ENCODE measurements at places on chromosomes 5 and 9. TPM values are rescaled to one million over a fixed set of nuclear protein-coding genes. Genes with fewer than 3 reads are reported as not detected.
A peak's percentile ranks its signal among the peaks of the same experiment; 100 is the strongest.

FBN2 gene
- 62.5 TPM for total RNA-seq

PRLR gene
- total RNA-seq: 6.7 TPM

CD14 gene
- total RNA-seq: 0.17 TPM

CDK5RAP2 gene
- 69.2 TPM for total RNA-seq

SLC22A4 gene
- total RNA-seq: 1.3 TPM

CCDC152 gene
- total RNA-seq: not detected

DNA sequence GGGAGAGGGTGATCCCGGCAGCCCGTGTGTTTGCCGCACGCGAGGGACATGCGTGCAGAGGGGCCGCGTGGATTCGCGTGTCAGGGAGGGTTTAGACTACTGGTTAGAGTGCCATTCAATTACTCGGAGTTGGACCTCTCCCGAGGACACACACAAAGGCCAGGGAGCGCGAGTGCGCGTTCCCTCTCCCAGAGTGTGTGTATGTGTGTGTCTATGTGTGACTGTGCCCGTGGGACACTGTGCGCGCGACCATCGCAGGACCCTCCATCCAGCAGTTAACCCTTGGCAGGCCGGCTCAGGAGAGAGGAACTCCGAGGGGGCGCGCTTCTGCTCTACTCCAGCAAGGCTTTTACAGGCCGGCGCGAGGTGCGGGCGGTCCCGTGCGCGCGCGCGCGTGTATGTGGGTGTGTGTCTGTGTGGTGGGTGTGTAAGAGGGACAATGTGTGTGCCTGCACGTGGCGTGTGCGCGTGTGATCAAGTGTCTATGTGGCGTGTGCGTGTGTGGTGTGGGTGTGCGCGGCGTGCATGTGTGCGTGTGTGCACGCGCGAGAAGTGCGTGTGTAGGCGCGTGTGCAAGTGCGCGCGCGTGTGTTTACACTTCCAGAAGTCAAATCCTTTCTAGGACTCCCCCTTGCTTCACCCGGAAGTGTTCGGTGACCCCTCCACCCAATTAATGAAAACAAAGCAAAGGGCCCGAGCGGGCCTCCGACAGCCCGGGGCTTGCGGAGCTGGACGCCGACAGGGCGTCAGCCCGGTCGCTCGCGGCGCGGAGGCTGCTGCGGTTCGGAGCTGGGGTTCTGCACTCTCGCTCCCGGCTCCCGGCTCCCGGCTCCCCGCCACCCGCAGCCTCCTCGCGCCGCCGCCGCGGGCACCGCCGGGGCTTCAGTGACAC, 75.3 kb upstream of the TBCA start:
- H3K27ac ChIP-seq: peak overlapping the region; percentile 77
- peaks cover 90% of the 10 kb centered on the region for H3K27me3 ChIP-seq
- peak overlapping the region; percentile 85 for H3K4me3 ChIP-seq
- DNase-seq: no peak

- peaks cover under 1% of the 10 kb centered on the region for H3K36me3 ChIP-seq
- H3K27ac ChIP-seq: peak overlapping the region; percentile 92
- H3K4me3 ChIP-seq: peak overlapping the region; percentile 98
- H3K27me3 ChIP-seq: no peaks in the 10 kb centered on the region
- peaks cover 47% of the 10 kb centered on the region for H3K4me1 ChIP-seq
Observed at GRCh38 chr9:131394464-131395156, 724 bp downstream of the PRRC2B start.

DNA sequence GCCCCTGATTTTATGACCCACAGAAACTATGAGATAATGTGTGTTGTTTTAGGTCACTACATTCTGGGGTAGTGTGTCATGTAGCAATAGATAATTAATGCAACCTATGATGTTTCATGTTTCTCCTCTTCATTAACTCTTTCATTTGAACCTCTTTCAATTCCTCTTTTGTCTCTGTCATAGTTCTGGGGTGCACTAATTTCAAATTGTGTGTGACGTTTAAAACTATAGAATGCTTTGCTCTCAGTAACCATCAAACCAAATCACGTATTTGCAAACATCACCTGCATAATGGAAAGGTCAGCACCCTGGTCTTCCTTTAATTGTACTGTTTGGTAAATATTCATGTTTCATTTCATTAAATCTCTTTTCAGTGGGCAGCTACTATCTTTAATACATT, 621.6 kb downstream of the TLR4 start:
- DNase-seq: no peak
- H3K36me3 ChIP-seq: no peaks in the 10 kb centered on the region
- H3K4me3 ChIP-seq: no peak overlapping the region
- no peaks in the 10 kb centered on the region for H3K27me3 ChIP-seq

DNA sequence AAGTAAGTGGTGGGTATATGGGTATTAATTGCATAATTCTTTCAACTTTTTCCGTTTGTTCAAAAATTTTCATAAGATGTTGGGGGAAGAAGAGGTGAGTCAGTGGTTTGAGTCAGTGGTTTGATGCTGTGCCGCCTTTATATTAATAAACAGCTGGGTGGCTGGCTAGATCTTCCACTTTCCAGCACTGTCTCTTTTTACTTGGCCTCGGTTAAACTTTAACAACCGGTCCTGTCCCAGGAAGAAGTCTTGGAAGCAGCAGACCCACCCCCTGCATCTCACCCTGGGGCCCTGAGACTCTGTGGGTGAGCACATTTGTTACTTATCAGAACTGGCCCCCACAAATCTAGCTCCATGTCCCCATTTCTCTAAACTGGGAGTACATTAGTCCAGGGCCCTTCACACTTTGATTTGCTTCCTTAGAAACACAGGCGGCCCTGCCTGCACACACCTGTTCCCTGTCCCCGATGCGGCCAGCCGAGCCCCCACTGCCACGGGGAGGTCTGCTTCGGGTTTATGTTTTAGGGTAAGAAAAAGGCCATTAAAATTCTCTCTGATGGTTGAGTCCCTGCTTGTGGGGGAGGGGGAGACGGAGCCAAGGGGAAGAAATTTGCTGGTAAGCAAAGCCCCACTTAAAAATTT, 90.7 kb downstream of the PTCH1 start:
- peak overlapping the region; percentile 88 for H3K4me3 ChIP-seq
- H3K27ac ChIP-seq: peak overlapping the region; percentile 89
- H3K4me1 ChIP-seq: peaks cover 6% of the 10 kb centered on the region

DNA sequence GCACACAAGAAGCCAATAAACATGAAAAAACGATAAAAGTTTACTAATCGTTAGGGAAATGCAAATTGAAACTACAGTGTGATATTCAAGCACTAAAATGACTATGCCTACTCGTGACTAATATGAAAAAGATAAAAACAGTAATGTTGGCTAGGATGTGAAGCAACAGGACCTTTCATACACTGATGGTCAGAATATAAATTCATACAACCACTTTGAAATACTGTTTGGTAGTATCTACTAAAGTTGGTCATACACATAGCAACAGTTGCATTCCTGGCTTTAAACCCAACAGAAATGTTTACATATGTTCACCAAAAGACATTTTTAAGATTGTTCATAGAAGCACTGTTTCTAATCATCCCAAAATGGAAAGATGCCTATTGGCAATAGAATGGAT, 24.3 kb downstream of the FBXO38 start:
- H3K36me3 ChIP-seq: peaks cover 48% of the 10 kb centered on the region
- no peaks in the 10 kb centered on the region for H3K27me3 ChIP-seq
- no peak for DNase-seq
- H3K4me1 ChIP-seq: no peaks in the 10 kb centered on the region

- peaks cover 4% of the 10 kb centered on the region for H3K36me3 ChIP-seq
- H3K27ac ChIP-seq: no peak overlapping the region
- H3K4me3 ChIP-seq: no peak overlapping the region
- DNase-seq: no peak
- H3K4me1 ChIP-seq: peaks cover 13% of the 10 kb centered on the region
Observed at GRCh38 chr5:158273035-158273434, 414.1 kb upstream of the CLINT1 start.

- H3K27ac ChIP-seq: no peak overlapping the region
- no peak overlapping the region for H3K4me3 ChIP-seq
- no peak for DNase-seq
- no peaks in the 10 kb centered on the region for H3K27me3 ChIP-seq
- no peaks in the 10 kb centered on the region for H3K4me1 ChIP-seq
Observed at GRCh38 chr9:10488937-10489336, 123.9 kb downstream of the PTPRD start.

GRCh38 chr5:71743155-71743554, 24.1 kb downstream of the CARTPT start:
- DNase-seq: no peak
- H3K27ac ChIP-seq: no peak overlapping the region
- H3K4me3 ChIP-seq: no peak overlapping the region
- peaks cover 27% of the 10 kb centered on the region for H3K4me1 ChIP-seq
- no peaks in the 10 kb centered on the region for H3K36me3 ChIP-seq

DNA sequence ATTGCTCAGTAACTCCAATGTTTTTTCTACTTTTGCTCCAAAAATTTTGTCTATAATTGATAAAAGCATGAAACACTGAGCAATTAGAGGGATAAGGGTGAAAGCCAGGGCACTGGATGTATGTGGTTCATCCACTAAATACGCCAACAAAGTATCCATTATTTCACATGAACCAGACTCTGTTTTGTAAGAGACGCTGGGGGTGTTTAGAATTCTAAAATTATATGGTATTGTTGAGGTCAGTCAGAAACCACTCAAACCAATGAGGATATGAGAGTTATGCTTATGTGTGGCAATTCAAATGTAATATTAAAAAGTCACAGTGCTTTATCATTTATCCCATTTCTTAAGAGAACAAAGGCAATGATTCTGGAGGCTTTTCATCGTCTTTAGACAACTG, 220.2 kb downstream of the EFNA5 start:
- DNase-seq: no peak
- H3K4me3 ChIP-seq: no peak overlapping the region
- H3K27ac ChIP-seq: no peak overlapping the region
- no peaks in the 10 kb centered on the region for H3K27me3 ChIP-seq
- peaks cover 8% of the 10 kb centered on the region for H3K36me3 ChIP-seq
- peaks cover 53% of the 10 kb centered on the region for H3K4me1 ChIP-seq

- peaks cover 5% of the 10 kb centered on the region for H3K27me3 ChIP-seq
- H3K4me3 ChIP-seq: no peak overlapping the region
- peak overlapping the region; percentile 64 for H3K27ac ChIP-seq
- no peak for DNase-seq
- peaks cover 59% of the 10 kb centered on the region for H3K4me1 ChIP-seq
Observed at GRCh38 chr5:173319646-173320045, 8.6 kb downstream of the STC2 start.

DNA sequence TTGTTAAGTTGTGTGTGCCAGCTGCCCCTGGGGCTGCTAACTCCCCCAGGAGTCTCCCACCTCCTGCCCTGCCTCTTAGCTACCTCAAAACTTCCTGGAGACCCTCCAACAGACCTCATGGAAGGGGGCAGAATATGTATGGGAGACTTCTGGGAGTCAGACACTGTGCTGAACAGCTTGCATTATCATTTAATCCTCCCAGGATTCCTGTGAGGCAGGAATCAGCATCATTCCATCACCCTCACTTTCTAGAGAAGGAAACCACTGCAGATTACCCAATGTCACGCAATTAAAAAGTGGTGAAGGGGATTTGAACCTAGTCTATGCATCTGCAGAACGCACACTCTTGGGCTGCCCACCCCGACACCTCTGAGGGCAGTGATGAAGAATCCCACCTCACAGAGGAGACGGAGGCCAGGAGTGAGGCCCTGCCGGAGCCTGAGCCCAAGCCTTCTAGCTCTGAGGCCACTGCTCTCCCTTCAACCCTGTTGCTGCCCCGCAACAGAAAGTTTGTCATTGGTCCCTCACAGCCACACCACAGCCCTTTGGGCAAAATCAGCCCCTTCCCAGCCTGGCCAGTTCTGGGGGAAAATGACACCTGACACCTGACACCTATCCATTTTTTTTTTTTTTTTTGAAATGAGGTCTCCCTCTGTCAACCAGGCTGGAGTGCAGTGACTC, 30.3 kb upstream of the IL17B start:
- H3K27ac ChIP-seq: no peak overlapping the region
- no peak for DNase-seq
- peaks cover 37% of the 10 kb centered on the region for H3K4me1 ChIP-seq
- no peaks in the 10 kb centered on the region for H3K36me3 ChIP-seq
- H3K27me3 ChIP-seq: no peaks in the 10 kb centered on the region

DNA sequence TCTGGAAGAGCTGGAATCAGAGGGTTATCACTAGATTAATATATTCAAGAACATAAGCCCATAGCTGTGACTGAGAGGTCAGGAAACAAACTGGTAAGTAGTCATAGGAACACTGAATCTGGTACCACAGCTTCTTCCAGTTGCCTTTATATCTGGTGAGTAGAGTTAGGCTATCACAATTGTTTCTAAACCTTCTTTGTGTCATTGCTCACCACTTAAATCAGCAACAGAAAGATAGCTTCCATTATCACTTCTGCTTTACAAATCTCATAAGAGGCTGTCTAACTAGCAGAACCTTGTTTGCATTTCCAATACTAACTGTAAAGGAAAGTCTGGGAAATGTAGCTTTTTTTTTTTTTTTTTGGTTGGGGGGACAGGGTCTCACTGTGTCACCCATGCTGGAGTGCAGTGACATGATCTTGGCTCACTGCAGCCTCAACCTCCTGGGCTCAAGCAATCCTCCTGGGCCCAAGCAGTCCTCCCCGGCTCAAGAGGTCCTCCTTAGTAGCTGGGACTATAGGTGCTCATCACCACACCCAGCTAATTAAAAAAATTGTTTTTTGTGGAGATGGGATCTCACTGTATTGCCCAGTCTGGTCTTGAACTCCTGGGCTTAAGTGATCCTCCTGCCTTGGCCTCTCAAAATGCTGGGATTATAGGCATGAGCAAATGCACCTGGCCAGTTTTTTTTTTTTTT, 22.0 kb downstream of the CDC42SE2 start:
- H3K4me3 ChIP-seq: no peak overlapping the region
- peaks cover 14% of the 10 kb centered on the region for H3K4me1 ChIP-seq
- DNase-seq: no peak
- peak overlapping the region; percentile 5 for H3K27ac ChIP-seq

- peaks cover 17% of the 10 kb centered on the region for H3K27me3 ChIP-seq
- no peaks in the 10 kb centered on the region for H3K36me3 ChIP-seq
- H3K27ac ChIP-seq: no peak overlapping the region
Observed at GRCh38 chr9:93920131-93920800, 34.9 kb downstream of the BARX1 start.

DNA sequence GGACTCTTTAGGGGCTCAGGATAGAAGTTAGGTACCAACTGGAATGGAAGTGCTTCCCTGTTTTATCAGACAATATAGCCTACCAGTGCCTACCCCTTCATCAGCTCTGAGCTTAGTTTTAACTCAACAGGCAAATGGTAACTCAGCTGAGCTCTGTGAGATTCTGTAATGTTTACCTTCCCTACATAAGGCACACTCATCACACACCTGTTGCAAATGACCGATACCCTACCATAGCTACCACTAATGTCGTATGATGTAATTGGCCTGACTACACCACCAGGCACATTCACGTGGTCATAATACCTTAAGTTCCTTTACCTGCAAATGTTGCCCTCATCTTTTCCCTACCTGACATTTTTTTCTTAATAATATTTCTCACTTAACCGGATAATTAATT, 254.8 kb downstream of the ADGRV1 start:
- DNase-seq: no peak
- H3K27ac ChIP-seq: no peak overlapping the region
- H3K4me3 ChIP-seq: no peak overlapping the region
